ENCODE measurements at places on chromosomes 11 and 22. TPM values are rescaled to one million over a fixed set of nuclear protein-coding genes. Genes with fewer than 3 reads are reported as not detected.
A peak's percentile ranks its signal among the peaks of the same experiment; 100 is the strongest.

ACRV1 gene
- polyA plus RNA-seq: 0.34 TPM

IL10RA gene
- 3.8 TPM for polyA plus RNA-seq

SCO2 gene
- polyA plus RNA-seq: 1.6 TPM

MEI1 gene
- polyA plus RNA-seq: 0.68 TPM

KRTAP5-7 gene
- polyA plus RNA-seq: not detected

MACROD1 gene
- polyA plus RNA-seq: 68.0 TPM

OR8D1 gene
- polyA plus RNA-seq: 0.05 TPM

DERL3 gene
- polyA plus RNA-seq: 0.66 TPM

DNA sequence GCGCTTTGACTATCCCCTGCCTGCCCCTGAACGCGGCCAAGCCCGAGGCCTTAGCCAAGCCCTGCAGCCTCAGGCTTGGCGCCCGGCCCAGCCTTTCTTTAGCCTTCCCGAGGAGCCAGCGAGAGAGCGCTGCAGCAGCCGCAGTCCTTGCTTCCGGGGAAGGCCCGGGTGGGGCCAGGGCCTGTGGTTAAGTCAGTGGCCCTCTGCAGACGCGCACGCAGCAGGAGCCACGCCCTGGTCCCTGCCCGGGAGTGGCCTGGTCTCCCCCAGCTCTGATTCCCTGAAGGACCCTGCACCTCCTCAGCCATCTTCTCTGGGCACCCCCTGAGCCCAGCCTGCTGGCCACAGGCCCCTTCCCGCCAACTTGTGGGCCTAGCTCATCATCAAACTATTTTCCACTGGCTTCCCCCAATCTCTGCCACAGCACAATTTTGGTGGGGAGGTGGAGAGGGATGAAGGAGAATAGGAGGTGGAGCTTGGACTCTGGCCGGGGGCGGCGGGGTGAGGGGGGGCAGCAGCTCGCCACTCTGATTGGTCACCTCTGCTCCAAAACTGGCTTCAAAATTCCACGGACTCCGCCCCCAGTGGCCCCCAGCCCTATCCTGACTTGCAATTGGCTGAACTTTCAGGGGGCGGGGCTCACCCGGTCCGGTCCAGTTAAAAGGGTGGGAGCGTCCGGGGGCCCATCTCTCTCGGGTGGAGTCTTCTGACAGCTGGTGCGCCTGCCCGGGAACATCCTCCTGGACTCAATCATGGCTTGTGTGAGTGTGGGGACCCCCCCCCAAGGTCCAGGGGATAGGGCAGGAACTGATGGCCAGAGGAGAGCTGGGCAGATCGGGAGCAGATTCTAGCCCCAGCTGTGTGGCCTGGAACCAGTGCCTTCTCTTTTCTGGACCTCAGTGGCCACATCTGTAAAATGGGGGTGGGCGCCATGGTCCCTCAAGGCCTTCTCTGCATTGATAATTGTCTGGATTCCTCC is at the start of gene LGALS1:
TSS of gene LGALS1 (plus strand) at position 686 of the 979 bp plus-strand sequence. CDS start at position 753, 67 bp downstream.
- peak; percentile 83 for DNase-seq

DNA sequence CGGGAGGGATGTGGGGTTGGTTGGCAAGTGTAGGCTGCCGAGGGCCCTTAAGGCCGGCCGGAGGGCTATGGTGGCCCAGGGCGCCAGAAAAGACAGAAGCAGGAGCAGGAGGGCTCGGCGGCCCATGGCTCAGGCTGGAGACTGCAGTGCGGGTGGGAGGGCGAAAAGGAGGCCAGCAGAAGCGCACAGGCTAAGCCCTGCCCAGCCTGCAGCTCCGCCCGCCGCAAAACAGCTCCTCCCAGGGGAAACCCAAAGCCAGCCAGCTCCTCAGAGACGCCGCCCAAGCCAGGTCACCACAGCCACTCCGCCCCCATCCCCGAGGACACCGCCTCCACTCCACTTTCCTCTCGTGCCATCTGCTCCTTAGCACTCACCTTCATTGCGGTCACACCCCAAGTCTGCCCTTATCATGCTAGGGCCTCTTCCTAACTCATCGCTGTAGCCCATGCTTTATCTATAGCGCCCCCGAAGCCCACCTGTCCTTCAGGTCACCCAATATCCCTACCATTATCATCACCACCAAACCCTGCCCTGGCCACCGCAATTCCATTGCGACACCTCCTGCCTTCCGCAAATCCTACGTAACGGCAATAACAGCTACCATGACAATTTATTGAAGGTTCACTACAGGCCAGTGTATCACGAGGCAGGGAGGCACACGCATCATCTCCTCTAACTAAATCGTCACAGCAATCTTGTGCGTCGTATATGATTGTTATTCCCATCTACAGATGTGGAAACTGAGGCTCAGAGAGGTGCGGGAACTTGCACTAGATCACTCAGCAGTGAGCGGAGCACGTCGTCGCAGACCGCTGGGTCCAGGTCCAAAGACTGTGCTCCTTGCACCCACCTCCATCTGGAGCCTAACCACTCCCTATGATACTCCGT is at the start of gene PRCP:
TSS of gene PRCP (minus strand) at position 154 of the 888 bp plus-strand sequence. CDS start at position 126, 28 bp downstream.
- peak; percentile 43 for DNase-seq

GRCh38 chr11:63549411-63549810 is 12.8 kb downstream of the PLAAT4 start:
- DNase-seq: no peak

- DNase-seq: no peak
Measured at GRCh38 chr11:114447444-114447843, 8.2 kb downstream of the REXO2 start.

GRCh38 chr22:27874185-27874584 is 44.9 kb downstream of the PITPNB start:
- DNase-seq: no peak

GRCh38 chr11:94830722-94831510 is 62.8 kb downstream of the AMOTL1 start:
- DNase-seq: no peak

DNA sequence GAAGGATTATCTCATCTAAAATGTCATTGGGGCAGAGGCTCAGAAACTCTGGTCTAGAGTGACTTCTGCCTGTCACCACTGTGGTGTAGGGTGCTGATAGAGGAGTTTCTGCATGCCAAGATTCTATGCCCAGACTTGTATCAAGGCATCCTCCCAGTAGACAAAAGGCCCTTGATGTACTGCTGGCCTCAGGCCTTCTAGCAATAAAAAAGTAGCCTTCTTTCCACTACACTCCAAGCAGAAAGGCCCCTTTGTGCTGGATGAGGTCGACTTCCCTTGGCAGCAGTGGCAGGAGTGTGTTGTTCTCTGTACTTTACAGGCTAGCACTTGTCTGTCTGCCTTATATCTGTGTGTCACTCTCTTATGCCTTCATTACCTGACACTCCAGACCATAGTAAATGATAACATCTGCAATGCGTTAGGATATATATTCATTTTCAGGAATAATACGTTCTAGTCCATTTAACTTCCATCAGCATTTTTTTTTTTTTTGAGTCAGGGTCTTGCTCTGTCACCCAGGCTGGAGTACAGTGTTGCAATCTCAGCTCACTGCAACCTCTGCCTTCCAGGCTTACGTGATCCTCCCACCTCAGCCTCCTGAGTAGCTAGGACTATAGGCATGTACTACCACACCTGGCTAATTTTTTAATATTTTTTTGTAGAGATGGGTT is 49.5 kb upstream of the RRM1 start:
- no peak for DNase-seq

GRCh38 chr11:102590276-102591049 is 34.7 kb downstream of the MMP20 start:
- DNase-seq: no peak

DNA sequence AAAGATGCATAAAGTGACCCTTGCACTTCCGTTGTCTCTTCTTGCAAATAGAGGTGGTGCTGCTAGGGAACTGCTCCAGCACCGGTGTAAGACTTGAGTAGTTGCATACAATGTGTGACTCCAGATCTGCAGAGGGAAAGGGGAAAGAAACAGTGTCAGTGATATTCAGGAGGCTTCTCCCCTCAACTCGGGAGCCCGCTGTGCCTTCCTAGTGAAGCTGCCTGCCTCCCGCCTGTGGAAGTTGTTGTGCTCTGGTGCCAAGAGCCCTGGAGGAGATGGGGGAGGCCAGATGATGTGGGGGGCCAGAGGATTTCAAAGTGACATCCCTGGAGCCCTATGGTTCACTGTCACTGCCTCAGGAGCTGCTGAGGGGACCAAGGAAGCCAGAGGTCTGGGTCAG is 30.4 kb downstream of the RELT start:
- no peak for DNase-seq

- DNase-seq: no peak
Measured at GRCh38 chr11:70423523-70424505, 25.5 kb downstream of the CTTN start.

DNA sequence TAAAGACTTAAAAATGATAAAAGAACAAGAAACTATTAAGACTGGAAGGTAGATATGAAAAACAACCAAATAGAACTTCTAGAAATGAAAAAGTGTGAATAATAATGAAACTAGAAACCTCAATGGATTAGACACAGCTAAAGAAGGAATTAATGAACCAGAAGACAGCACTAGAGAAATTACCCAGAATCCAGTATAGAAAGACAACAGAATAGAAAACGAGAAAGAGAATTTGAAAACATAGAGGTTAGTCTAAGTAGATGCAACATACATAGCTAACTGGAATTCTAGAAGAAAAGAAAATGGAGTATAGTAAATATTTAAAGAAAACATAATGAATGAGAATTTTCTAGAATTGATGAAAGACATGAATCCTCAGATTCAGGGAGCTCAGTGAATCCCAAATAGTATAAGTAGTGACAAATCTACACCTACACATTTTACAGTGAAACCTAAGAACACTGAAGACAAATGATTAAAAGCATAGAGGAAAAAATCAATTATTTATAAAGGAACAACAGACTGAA is 111.9 kb downstream of the PARVA start:
- DNase-seq: no peak

- DNase-seq: no peak
Measured at GRCh38 chr11:103808252-103808651, 228.2 kb upstream of the DDI1 start.
